Stimulated activated CD4-positive, alpha-beta T cell treated with anti-CD3 and anti-CD28 coated beads, Interleukin-12 subunit alpha, Interleukin-12 subunit beta, amount 100 ng/mL, for 24 hours (primary cell): ENCODE measurements at places on chromosomes 7 and 10.
A peak's percentile ranks its signal among the peaks of the same experiment; 100 is the strongest.

GRCh38 chr7:148480479-148481146 is 110.0 kb upstream of the C7orf33 start:
- DNase-seq = no peak

DNA sequence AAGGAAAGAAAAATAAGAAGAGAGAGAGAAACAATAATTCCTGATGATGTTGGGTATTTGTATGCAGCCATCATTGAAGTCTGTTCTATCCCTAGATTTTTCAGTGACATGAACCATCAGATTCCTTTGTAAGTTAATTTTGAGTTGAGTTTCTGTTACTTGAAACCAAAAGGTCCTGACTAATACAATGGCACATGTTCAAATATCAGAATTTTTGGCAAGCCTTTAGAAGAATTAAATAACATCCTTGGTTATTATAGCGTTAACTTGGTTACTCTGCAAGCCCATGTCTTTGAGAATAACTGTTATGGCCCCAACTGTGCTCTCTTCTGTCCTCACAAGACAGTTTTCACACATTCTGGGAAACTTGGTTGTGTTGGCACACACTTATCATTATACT is 66.5 kb downstream of the SYPL1 start:
- no peak for DNase-seq

DNA sequence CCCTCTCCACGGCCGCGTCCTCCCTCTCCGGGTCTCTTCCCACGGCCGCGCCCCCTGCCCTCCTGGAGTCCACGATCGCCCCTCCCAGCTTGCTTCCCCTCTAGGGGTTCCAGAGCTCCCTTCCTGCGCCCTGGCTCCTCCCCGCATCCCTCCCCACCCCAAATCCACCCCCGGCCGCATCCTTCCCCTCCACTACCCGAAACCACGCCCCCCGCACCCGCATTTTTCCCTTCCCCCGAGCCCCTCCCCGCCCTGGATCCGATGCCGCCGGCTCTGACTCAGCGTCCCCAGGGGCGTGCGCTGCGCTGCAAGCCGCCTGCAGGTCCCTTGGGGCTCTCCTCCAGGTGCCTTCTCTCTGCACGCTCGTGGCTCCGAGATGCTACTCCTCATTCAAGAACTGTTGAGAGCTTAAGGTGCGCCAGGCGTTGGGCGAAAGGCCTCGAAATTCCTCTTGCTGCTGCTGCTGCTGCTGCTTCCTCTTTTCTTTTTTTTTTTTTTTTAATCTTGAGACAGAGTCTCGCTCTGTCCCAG is 372 bp upstream of the TMEM130 start:
- peak; percentile 74 for DNase-seq

DNA sequence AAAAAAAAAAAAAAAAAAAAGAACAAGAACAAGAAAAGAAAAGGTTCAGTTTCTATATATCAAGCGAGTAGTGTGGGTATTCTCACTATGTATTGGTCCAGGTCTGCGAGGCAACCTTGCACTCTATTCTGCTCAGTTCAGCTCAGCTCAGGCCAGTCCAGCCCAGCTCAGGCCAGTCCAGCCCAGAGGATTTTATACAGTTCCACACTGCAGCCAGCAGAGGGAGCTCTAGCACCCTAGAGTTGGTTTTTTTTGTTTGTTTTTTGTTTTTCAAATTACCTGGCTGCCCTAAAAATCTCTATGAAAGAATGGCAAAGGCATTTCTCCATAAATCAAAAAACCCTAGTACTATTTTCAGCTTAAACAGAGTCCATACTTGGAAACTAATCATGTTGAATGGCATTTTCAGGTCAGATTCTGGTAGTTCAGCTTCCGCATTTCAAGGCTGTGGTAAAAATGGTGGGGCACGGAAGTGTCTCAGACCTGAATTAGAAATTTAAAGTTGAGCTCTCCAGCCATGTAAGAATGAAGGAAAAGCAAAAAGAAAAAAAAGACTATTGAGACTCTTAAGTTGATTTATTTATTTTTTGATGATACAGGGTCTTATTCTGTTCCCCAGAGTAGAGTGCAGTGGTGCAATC is 55.2 kb upstream of the GSDME start:
- DNase-seq = no peak

GRCh38 chr10:133379152-133379800 is at the start of gene PAOX:
Gene PAOX, plus strand, starts transcription at chr10:133379262. Its CDS starts 55 bp downstream, at chr10:133379317.
- DNase-seq = no peak

- DNase-seq = no peak
These were observed 107.6 kb downstream of the SEMA3E start for GRCh38 chr7:83541187-83541960.

- DNase-seq = no peak
These were observed 11.8 kb upstream of the GPNMB start for GRCh38 chr7:23234569-23235296.

DNA sequence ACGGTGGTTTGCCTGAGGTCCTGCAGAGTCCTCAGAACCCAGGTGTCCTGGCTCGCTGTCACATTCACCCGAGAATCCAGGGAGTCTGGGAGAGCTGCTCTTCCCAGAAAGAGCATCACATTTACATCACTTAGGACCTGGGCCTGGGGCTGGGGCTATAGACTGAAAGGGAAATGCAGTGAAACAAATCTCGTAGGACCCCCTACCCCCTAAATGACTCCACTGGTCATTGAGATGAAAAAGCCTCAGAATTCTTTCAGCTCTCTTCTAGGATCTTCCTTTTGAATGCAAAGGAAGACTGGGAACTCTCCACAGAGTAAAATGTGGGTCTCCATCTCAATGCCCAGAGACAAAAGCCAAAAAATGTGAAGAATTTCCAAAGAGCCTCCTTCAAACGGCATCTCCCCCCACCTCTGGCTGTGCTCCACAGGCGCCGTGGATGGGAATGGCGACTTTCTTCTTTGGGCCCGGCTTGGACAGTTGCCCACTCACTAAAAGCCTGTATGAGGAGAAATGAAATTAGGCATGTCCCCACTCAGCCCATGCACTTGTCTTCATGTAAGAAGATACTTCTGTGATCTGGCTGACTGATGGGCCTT is 49.0 kb upstream of the PODXL start:
- DNase-seq = no peak
